Activated CD8-positive, alpha-beta T cell treated with anti-CD3 and anti-CD28 coated beads for 36 hours (primary cell): ENCODE measurements at places on chromosomes 5 and 9. TPM values are rescaled to one million over a fixed set of nuclear protein-coding genes. Genes with fewer than 3 reads are reported as not detected.

DNA sequence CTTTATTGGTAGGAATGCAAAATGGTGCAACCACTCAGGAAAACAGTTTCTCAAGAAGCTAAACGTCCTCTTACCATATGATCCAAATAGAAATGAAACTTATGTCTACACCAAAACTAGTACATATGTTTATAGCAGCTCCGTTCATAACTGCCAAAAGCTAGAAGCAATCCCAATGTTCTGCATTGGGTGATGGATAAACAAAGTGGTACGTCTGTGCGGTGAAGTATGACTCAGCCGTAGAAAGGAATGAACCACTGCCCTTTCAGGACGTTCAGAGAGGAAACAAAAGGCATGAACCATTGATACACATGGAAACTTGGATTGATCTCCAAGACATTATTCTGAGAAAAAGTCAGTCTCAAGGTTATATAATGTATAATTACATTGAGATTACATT lies 27.6 kb downstream of the HNRNPH1 start:
- no peak for DNase-seq
- H3K27me3 ChIP-seq = no peaks in the 10 kb centered on the region
- no peak overlapping the region for H3K27ac ChIP-seq
- no peaks in the 10 kb centered on the region for H3K4me1 ChIP-seq

DNA sequence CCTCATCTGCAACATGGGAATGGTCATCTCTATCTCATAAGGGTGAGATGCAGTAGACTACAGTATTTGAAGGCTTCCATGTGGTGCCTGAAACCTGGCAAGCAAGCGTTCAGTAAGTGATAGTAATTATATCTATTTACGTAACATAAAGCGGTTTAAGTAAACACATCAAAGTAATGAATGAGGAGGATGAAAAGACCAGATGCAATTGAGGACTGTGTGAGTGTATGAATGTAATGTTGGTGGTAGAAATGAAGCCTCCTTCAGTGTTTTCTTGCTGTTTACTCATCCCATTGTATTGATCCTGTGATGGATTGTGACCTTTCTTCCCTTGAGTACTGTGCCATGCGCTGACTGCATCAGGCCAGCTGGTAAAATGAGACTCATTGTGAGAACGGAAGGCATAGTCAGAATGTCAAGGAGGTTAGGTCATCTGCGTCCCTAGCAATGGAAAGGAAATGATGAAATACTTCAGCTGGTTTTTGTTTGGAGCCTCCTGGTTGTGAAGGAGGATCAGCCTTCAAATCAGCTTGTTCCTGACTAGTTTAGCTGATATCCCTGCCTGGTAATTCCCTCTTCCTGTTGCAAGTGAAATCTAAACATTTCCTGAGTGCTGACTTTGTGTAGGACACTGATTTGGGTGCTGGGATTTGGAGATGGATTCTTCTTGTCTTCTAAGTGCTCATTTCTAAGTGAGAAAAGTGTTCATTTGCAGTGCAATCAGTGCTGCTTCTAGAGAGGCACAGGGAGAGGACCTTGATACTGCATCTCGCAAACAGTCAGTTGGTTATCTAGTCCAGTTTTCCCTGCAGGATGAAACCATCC lies 35.6 kb downstream of the TNFSF8 start:
- peak; percentile 78 for DNase-seq
- peaks cover 22% of the 10 kb centered on the region for H3K36me3 ChIP-seq
- H3K4me3 ChIP-seq = no peak overlapping the region
- H3K27ac ChIP-seq = peak overlapping the region; percentile 86
- no peaks in the 10 kb centered on the region for H3K27me3 ChIP-seq
- peaks cover 54% of the 10 kb centered on the region for H3K4me1 ChIP-seq

GRCh38 chr5:171363846-171364245 lies 23.8 kb upstream of the NPM1 start:
- H3K27ac ChIP-seq = no peak overlapping the region
- peaks cover 3% of the 10 kb centered on the region for H3K4me1 ChIP-seq
- DNase-seq = no peak
- no peaks in the 10 kb centered on the region for H3K36me3 ChIP-seq
- H3K4me3 ChIP-seq = no peak overlapping the region

DNA sequence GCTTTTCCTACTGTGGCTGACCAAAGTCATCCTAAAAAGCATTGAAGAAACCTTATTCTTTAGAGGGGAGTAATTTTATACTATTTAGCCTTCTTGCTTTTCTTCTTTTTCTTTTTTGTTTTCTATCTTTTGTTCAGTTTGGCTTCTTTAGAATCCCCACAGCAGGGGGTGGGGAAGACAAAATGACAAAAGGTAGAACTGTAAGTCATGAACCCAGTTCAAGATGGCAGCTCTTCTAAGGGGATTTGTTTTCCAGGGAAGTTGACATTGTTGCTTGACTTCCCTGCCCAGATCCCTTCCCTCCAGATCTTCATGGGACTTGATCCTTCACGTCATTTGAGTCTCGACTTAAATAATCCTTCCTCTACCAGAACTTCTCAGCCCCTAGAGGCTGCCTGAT lies 692.4 kb upstream of the DMAC1 start:
- H3K36me3 ChIP-seq = no peaks in the 10 kb centered on the region
- no peak for DNase-seq
- no peaks in the 10 kb centered on the region for H3K4me1 ChIP-seq
- H3K27ac ChIP-seq = no peak overlapping the region
- H3K27me3 ChIP-seq = peaks cover 2% of the 10 kb centered on the region

- H3K4me1 ChIP-seq = no peaks in the 10 kb centered on the region
- no peak for DNase-seq
- H3K4me3 ChIP-seq = no peak overlapping the region
- no peaks in the 10 kb centered on the region for H3K27me3 ChIP-seq
These were observed 514.5 kb upstream of the RGMB start for GRCh38 chr5:98258939-98259338.

- no peak overlapping the region for H3K27ac ChIP-seq
- H3K4me1 ChIP-seq = no peaks in the 10 kb centered on the region
- H3K4me3 ChIP-seq = no peak overlapping the region
- no peaks in the 10 kb centered on the region for H3K36me3 ChIP-seq
- no peak for DNase-seq
These were observed 427.9 kb upstream of the CLINT1 start for GRCh38 chr5:158286827-158287226.

- H3K27me3 ChIP-seq = no peaks in the 10 kb centered on the region
- H3K4me1 ChIP-seq = no peaks in the 10 kb centered on the region
- no peaks in the 10 kb centered on the region for H3K36me3 ChIP-seq
- H3K27ac ChIP-seq = no peak overlapping the region
These were observed 120.1 kb downstream of the WNK2 start for GRCh38 chr9:93303806-93304573.

- no peak overlapping the region for H3K27ac ChIP-seq
- no peaks in the 10 kb centered on the region for H3K36me3 ChIP-seq
- H3K4me3 ChIP-seq = no peak overlapping the region
- no peak for DNase-seq
- peaks cover 41% of the 10 kb centered on the region for H3K27me3 ChIP-seq
- peaks cover 4% of the 10 kb centered on the region for H3K4me1 ChIP-seq
These were observed 6.2 kb upstream of the CERCAM start for GRCh38 chr9:128414461-128414860.

GRCh38 chr5:175740014-175740413 lies 82.1 kb downstream of the HRH2 start:
- no peak for DNase-seq
- no peaks in the 10 kb centered on the region for H3K36me3 ChIP-seq
- H3K27me3 ChIP-seq = peaks cover 25% of the 10 kb centered on the region
- H3K27ac ChIP-seq = no peak overlapping the region
- no peak overlapping the region for H3K4me3 ChIP-seq
- no peaks in the 10 kb centered on the region for H3K4me1 ChIP-seq

GRCh38 chr5:133196441-133197085 lies 144.8 kb downstream of the HSPA4 start:
- no peak overlapping the region for H3K27ac ChIP-seq
- H3K36me3 ChIP-seq = no peaks in the 10 kb centered on the region

DNA sequence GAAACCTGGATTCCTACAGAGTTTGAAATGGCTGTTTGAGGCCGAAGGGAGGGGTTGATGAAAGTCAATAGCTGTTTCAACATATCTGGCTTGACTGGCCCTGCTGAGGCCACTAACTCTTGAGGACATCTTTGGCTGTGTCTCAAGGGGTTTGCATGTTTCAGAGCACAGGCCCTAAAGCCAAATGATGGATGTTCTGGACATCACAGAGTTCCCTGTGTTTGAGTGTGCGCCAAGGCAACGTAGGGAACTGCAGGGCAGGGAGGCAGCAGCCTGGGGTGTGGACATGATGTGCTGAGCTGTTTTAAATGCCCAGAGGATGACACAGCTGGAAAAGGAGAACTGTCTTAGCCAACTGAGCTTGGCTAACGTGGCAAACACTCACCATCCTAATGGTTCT lies 89.6 kb downstream of the RAPGEF1 start:
- peaks cover 49% of the 10 kb centered on the region for H3K4me1 ChIP-seq
- H3K36me3 ChIP-seq = peaks cover 24% of the 10 kb centered on the region
- no peak for DNase-seq
- H3K4me3 ChIP-seq = no peak overlapping the region
- H3K27ac ChIP-seq = no peak overlapping the region

DNA sequence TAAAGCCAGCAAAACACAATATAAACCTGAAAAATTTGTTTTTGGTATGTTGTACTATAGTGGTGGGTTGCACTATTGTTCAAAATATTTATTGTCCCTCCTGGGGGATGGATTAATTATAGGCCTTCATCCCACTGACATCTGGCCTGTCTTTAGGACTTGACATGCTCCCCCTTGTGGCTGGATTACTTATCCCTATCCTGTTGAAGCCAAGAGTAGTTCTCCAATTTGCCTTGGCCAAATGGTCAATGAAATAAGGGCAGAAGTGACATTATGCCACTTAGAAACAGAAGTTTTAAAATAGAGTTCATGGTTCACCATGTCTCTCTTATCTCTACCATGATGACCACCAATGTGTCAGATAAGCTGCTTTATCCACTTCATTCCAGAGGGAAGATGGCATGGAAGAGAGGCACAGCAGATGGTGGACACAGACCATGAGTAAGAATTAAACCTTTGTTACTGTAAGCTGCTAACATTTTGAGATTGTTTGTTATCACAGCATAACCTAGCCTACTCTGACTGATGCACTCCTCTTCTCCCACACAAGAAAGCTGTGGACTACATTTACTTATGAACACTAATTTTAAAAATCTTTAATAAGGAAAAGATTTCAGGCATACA lies 29.2 kb upstream of the ARHGEF28 start:
- DNase-seq = peak; percentile 29
- no peaks in the 10 kb centered on the region for H3K36me3 ChIP-seq
- H3K27ac ChIP-seq = no peak overlapping the region
- no peaks in the 10 kb centered on the region for H3K27me3 ChIP-seq
- no peaks in the 10 kb centered on the region for H3K4me1 ChIP-seq

- H3K4me1 ChIP-seq = peaks cover 44% of the 10 kb centered on the region
- H3K36me3 ChIP-seq = no peaks in the 10 kb centered on the region
- H3K27me3 ChIP-seq = peaks cover 3% of the 10 kb centered on the region
- no peak for DNase-seq
These were observed 50.7 kb downstream of the ITGA2 start for GRCh38 chr5:53039855-53040254.

- DNase-seq = no peak
- H3K4me1 ChIP-seq = no peaks in the 10 kb centered on the region
- no peak overlapping the region for H3K27ac ChIP-seq
- H3K36me3 ChIP-seq = no peaks in the 10 kb centered on the region
These were observed 36.8 kb upstream of the ZNF608 start for GRCh38 chr5:124783285-124783684.

GRCh38 chr5:130526708-130527107 lies 622.4 kb downstream of the CHSY3 start:
- no peaks in the 10 kb centered on the region for H3K36me3 ChIP-seq
- H3K4me3 ChIP-seq = no peak overlapping the region
- no peaks in the 10 kb centered on the region for H3K4me1 ChIP-seq
- no peak overlapping the region for H3K27ac ChIP-seq
- H3K27me3 ChIP-seq = peaks cover 2% of the 10 kb centered on the region

DNA sequence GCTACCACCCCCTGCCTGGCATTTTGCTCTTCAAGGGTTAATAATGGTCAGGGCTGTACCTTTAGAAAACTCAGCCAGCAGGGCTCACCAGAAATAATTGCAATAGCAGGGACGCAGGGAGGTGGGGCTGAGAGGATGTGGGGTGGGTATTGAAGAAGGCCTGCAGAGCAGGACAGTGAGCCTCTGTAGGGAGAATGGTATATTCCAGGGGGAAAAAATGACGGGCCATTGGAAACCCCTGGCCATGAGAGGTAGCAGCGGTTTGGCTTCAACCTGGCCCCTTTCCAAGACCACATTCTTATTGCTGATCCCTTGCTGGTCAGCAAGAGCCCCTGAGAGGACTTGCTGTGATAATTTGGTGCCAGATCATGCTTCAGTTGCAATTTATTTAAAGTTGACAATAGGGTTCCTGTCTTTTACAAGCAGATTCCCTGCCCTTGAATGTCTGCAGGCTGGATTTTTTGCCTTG lies 36.7 kb upstream of the CTNNA1 start:
- H3K4me1 ChIP-seq = no peaks in the 10 kb centered on the region
- no peaks in the 10 kb centered on the region for H3K36me3 ChIP-seq
- H3K27ac ChIP-seq = no peak overlapping the region
- H3K27me3 ChIP-seq = peaks cover 29% of the 10 kb centered on the region

GRCh38 chr5:3010301-3010952 lies 258.9 kb upstream of the IRX2 start:
- DNase-seq = no peak
- no peaks in the 10 kb centered on the region for H3K36me3 ChIP-seq
- no peaks in the 10 kb centered on the region for H3K27me3 ChIP-seq
- H3K4me1 ChIP-seq = no peaks in the 10 kb centered on the region
- H3K27ac ChIP-seq = no peak overlapping the region

DNA sequence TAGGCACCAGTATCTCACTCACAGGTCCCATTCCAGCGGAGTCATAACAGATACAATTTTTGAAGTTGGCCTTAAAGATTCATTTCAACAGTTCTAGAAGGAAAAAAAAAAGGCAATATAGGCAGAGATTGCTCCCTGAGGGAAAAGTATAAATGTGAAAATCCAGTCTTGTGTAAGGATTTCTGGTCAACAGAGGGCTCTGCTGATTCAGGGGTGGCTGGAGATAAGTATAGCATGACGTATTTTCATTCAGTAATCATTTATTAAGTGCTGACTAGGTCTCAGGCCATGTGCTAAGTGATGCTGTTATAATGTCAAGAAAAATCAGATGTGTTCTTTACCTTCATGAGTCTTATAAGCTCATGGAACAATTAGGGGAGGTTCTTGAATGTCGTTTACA lies 377.3 kb upstream of the MEF2C start:
- DNase-seq = no peak
- peaks cover 1% of the 10 kb centered on the region for H3K27me3 ChIP-seq

GRCh38 chr9:108867829-108868228 lies 5.8 kb downstream of the ACTL7A start:
- no peaks in the 10 kb centered on the region for H3K27me3 ChIP-seq
- no peak overlapping the region for H3K27ac ChIP-seq
- H3K4me3 ChIP-seq = no peak overlapping the region
- no peaks in the 10 kb centered on the region for H3K4me1 ChIP-seq
- no peak for DNase-seq
- H3K36me3 ChIP-seq = peaks cover 38% of the 10 kb centered on the region

KIF4B gene
- not detected for total RNA-seq

C5orf52 gene
- total RNA-seq = not detected

TAF11L4 gene
- total RNA-seq = not detected

TNFSF15 gene
- total RNA-seq = 0.23 TPM

SLC1A1 gene
- 0.29 TPM for total RNA-seq

LCN15 gene
- total RNA-seq = not detected
